Eye (tissue), 1 donor: ENCODE measurements at places on chromosomes 16 and 17.

GRCh38 chr16:58338205-58338604 is 43.4 kb upstream of the PRSS54 start:
- no peak for DNase-seq

DNA sequence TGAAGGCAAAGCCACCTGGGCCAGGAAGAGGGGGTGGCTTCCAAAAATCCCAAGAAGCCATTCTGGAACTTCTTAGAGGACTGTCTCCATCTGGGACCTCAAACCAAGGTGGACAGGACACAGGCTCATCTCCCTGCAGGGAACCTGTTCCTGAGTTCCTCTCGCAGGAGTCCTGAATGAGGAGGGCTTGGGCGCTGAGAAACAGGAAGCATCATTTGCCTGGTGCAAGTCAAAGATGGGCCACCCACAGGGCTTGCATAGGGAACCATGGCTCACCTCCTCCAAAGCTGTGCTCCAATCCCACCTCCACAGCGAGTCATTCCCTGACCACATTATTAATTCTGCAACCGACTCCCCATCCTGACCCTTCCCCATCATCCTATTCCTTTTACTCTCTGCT is 55.0 kb upstream of the RPL38 start:
- no peak for DNase-seq

DNA sequence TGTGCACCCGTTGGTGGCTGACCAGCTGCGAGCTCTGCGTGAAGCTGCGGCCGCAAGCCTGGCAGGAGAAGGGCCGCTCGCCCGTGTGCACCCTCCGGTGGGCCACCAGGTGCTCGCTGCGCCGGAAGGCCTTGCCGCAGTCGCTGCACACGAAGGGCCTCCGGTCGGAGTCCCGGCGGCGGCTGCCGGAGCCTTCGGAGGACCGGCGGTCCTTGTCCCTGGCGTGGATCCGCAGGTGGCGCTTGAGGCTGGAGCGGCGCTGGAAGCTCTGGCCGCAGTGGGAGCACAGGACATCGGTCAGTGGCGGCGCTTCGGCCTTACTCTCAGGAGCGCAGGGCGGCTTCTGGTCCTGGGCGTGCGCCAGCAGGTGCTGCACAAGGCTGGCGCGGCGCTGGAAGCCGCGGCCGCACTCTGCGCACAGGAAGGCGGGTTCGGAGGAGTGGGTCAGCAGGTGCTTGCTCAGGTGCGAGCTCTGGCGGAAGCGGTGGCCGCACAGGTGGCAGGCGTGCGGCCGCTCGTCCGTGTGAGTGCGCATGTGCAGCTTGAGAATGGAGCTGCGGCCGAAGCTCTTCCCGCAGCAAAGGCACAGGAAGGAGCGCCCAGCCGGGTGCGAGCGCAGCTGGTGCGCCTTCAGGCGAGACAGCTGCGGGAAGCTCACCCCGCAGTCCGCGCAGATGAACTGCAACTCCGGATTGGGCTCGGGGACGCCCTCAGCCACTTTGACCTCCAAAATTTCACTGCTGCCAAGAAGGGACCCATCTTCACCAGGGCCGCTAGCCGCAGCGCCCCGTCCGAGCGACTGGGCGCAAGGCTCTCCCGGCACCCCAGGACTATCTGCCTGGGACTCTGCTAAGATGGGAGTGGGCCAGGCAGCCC is 9.1 kb downstream of the ZSCAN10 start:
- DNase-seq: no peak

DNA sequence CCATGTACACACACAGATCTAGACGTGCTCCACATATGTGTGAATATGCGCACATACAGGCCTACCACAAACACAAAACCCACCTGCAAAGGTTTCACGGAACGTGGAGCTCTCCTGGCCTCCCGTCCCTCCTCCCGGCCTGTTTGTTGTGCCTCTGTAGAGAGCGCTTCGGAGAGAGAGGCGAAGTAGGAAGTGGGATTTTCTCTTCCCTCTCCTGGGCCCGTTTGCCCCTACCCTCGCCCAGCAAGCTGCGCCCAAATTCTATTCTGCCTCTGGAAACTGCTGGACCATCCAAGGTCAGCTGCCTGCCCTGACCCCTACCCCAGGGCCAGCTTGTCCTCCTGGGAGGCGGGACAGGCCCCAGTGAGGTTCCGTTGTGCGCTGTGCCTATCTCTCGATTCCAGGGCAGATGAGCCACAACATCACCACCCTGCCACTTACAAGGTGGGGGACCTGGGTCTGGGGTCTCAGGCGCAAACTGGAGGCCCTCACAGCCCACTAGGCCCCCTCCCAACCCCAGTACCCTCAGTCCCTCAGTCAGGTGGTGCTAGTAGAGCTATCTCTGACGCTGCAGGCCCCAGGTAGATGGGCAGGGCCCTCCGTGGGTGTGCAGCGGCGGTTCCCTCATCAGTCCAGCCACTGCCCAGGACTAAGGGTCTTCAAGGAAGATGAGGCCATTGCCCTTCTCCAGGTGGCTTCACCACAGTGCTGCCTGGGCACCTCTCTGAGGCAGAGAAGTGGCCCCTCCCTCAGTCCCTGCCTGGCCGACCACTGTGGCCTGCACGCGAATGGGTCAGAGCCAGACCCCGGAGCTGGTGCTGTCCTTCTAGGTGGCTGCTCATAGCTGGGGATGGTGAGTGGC is 54.2 kb downstream of the BEAN1 start:
- no peak for DNase-seq

GRCh38 chr17:55734128-55734781 is 11.6 kb upstream of the TMEM100 start:
- DNase-seq: peak; percentile 54

DNA sequence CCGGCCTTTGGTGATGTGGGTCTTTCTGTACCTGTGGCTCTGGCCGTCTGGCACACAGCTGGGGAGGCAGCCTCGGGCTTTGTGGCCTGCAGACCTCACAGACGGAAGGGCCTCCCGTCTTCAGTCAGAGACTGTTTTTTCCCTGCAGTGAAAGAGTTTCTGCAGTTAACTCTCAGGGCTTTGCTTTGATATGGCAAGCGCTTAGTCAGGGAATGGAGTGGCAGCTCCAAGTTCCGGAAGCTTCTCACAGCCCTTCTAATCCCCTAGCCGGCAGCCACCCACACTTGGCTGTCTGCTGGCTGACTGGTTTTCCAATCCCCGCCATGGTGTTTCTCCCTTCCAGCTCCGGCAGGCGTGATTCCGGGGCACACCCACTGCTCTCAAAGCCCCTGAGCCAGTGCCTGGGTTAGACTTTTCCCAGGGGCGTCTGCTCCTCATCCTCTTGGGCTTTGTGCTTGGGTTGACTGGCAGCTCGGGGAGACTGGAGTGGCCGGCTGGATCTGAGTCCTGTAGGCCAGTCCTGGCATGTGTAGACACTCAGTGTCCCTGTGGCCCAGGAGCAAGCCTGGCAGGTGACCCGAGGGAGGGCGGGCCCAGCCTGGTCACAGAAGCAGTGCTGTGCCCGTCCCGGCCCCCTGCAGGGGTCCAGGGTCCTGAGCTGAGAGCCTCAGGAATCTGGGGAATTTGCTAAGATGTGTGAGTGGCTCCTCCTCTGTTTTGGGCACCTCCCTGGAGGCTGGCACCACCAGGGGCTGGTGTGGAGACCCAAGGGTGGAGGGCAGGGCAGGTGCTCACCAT is 29.9 kb downstream of the BAIAP2 start:
- peak; percentile 63 for DNase-seq

DNA sequence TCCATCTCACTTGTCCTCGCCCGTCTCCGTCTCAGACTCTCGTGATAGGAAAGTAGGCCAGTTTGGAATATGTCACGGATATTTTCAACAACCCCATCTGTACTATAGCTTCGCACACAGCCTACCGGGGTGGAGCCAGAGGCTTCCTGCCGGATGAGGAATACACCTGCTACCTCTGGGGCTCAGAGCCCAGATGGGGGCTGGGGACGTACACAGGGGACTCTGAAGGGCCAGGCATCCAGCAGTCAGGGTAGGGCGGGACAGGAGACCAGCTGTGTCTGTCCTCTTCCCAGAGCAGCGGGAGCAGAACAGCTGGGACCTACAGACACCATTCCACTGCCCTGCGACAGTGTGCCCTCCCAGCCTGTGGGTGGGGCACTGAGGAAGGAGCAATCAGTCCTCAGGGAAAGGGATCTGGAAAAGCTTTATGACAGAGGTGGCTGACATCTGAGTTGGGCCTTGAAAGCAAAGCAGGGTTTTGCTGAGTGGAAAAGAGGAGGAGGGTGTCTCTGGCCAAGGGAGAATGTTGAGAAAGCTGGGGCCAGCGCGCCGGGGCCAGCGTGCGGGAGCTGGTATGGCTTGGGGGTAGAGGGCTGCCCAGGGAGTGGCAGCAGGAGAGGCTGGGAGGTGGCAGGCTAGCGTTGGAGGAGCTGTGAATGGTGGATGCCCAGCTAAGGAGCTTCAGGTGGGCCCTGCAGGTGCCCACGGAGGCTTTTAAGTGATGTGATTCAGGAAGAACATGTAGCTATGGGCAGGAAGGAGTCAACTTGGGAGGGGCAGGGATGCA is 11.5 kb upstream of the SRCIN1 start:
- DNase-seq: peak; percentile 42

DNA sequence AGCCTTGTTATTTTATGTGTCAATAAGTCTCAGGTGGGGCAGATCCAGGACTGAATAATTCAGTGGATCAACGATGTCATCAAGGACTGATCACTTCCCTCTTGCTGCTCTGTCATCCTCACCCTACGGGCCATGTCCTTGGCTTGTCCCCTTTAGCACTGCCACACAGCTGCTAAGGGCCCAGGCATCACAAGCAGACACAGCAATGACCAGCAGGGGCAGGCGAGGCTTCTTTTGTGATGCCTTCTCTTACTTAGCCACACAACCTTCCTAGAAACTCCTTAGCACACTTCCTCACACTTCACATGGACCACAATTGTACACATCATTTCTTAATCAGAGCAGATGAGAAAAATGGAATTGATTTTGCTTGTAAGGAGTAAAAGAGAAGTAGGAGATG is 356.3 kb upstream of the SOX9 start:
- peak; percentile 56 for DNase-seq

DNA sequence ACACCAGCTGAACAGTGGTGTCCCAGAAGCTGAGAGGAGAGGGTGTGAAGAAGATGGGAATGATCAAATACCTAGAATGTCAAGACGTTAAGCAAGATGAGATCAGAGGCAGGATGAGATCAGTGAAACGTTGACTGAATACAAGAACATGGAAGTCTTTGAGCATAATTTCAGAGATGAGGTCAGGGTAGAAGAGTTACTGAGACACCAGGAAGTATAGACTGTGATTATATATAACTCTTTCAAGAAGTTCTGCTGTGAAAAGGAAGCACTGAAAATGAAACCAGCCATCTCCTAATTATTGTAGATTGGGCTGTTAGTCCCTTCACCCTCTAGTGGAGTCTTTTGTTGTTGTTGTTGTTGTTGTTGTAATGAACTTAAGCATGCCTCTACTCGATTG is 9.1 kb downstream of the SHCBP1 start:
- DNase-seq: no peak

DNA sequence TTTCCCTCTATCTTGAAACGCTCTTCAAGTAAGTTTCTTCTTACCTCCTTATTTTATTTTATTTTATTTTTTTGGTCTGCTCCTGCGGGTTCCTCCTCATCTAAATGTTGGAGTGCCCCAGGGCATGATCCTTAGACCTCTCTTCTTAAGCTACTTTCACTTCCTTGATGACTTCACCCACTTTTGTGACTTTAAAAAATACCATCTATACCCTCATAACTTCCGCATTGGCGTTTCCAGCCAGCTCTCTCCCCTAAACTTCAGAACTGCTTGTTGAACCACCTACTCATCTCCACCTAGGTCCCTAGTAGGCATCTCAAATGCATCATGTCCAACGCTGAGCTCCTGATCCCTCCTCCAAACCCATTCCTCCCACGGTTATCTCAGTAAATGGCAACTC is 51.4 kb upstream of the NFAT5 start:
- no peak for DNase-seq

- DNase-seq: no peak
Observed at GRCh38 chr17:47745037-47745380, 12.0 kb downstream of the TBX21 start.

DNA sequence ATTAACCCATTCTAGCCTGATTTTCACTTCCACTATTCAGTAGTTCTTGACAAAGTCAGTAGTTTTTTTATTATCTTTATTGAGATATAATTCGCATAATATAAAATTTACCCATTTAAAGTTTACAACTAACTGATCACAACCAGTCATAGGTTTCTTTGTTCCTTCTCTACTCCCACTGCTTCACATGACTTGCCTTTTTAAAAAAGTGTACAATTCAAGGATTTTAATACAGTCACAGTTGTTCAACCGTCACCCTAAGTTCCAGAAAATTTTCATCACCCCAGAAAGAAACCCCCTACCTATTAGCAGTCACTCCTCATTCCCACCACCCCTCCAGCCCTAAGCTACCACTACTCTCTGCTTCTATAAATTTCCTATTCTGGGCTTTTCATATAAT is 162.5 kb downstream of the TRIM37 start:
- DNase-seq: no peak

DNA sequence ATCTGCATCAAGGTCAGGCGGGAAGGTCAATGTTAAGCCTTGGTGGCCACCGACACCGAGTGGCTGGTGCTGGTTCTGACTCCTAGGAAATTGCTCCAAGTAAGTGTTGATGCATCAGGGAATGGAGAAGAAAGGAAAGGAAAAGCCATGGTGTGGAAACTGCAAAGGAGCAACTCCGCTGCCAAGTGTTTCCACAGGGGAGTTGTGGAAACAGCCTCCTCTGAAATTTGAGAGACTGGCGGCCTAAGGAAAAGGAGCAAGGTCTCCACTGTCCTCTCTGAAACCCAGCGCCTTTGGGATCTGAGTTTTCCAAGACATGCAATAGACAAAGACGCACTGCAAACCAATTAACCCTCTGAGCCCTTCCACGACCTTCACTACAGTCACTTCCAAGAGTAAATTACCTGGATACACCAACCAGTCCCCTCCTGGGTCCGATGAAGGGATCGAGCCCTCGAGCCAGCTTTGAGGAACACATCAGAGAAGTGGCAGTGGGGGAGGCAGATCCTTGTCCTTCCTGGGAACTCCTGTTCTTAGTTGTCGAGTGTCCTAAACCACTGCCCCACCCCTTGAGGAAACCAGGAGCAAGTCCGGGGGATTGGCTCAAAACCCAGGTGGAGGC is 51.1 kb downstream of the SRL start:
- no peak for DNase-seq

DNA sequence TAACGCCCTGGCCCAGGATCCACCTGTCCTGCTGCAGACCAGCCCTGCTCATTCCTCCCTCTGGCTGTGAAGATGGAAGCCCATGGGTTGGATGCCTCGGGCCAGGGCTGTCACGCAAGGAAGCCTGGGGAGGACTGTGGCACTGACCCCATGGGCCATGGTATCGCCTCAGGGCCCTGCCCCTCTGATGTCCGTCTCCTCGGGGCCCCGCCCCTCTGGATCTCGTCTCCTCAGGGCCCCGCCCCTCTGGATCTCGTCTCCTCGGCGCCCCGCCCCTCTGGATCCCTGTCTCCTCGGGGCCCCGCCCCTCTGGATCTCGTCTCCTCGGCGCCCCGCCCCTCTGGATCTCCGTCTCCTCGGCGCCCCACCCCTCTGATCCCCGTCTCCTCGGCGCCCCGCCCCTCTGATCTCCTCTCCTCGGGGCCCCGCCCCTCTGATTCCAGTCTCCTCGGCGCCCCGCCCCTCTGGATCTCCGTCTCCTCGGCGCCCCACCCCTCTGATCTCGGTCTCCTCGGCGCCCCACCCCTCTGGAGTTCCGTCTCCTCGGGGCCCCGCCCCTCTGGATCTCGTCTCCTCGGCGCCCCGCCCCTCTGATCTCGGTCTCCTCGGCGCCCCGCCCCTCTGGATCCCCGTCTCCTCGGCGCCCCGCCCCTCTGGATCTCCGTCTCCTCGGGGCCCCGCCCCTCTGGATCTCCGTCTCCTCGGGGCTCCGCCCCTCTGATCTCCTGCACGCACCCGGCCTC is 24.0 kb downstream of the METRNL start:
- peak; percentile 52 for DNase-seq
